ENCODE measurements at places on chromosomes 1 and 21. TPM values are rescaled to one million over a fixed set of nuclear protein-coding genes. Genes with fewer than 3 reads are reported as not detected.

DNA sequence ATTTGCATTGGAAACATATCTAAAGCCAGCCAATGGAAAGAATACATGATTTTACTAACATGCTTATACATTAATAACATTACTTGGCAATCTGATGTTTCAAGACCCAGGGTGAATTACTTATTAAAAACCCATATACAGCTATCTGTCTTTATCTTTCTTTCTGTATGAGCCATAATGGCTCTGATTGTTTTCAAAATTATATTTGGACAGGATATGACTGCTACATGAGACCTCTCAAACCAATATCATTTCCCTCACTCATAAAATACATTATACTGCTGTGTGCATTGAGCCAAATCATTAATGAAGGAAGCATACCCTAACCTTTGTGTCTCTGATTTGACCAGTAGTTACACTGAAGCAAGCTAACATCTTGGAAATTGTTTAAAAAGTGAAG, 205.9 kb upstream of the DPYD start:
- no peak for DNase-seq

DNA sequence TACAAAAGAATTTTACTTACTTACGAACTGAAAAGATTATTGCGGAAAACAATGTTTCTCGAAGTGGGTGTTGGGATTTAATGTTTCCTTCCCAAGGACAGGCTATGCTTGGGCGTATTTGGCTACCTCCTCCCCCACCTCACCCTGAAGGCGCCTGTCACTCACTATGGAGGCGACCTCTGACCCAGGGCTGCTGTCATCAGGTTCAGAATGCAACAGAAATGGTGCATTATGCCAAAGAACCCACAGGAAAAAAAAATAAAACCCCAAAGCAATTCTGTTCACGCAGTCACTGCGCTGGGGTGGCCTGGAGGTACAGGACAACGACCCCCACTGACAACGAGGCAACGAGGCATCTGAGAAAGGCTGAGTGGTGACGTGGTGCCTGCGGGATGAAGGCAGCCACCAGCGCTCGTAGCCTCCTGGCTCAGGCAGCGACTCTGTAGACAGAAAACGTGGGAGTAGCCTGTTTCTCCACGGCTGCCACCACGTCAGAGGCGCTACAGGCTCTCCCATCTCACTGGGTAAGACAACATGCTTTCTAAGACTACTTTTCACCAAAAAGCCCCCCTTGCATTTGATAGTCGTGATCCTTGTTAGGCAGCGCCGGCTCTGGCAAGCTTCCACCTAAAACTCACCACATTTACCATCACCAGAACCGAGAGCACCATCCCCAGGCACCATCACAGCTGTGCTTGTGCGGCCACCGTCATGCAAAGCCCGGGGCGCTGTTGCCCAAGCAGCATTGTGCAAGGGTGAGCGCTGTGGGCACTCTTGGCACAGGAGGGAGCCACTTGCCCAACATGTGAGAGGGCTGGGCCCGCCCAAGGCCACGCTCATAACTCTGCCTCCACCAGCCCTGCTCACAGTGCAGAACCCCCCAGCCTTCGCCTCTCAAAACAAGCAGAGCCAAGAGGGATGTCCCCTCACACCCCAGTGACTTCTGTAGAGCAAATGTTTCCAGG, 14.3 kb downstream of the NADK start:
- DNase-seq = no peak

DNA sequence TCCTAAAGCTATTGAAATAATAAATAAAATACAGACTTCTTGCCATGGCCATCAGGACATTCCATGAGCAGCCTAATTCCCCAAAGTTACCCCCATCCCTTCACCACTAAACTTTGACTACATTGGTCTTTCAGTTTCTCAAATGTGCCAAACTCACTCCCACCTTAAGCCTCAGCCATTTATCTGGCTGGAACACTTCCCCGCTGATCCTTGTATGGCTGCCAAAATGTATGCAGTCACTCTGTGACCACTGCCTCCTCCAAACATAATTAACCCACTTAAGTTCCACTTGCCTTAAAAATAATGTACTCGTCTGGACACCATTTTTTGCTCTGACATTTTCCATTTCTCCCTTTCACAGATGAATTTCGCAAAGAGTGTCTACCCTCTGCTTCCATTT, 407.4 kb downstream of the NTNG1 start:
- DNase-seq = no peak

DNA sequence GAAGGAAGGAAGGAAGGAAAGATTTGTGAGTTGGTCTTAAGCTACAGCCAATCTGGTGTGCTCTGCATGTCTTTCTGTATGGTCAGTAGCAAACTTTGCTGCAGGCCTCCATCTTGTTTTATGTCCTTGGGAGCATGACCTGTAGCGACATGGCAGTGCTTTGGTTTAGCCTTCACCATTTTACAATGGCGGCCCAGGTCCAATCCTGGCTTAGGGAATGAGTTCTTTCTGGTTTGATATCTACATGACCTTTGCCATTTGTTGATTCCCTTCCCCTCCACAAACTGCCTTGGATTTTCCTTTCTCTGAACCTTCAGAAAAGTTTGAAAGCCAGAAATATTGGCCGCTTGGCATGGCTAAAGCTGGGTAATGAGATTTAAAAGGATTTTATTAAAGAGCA, 30.5 kb upstream of the TSPEAR start:
- no peak for DNase-seq

GRCh38 chr1:111370871-111371270, 56.7 kb downstream of the OVGP1 start:
- DNase-seq = no peak

DNA sequence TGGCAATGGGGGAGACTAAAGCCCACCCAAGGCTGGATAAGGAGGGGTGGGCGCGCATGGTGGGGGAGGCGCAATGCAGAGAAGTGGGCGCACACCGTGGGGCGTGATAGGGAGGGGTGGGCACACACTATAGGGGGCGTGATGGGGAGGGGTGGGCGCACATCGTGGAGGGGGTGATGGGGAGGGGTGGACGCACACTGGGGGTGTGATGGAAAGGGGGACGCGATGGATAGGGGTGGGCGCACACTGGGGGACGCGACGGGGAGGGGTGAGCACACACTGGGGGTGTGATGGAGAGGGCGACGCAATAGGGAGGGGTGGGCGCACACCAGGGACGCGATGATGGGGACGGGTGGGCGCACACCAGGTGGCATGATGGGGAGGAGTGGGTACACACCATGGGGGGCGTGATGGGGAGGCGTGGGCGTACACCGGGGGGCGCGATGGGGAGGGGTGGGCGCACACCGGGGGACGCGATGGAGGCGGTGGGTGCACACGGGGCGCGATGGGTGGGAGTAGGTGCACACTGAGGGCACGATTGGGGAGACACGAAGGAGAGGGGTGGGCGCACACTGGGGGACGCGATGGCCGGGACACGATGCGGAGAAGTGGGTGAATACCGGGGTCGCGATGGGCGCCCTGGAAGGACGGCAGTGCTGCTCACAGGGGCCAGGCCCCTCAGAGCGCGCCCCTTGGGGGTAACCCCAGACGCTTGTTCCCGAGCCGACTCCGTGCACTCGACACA, 929 bp downstream of the SUMO3 start:
- DNase-seq = no peak

DNA sequence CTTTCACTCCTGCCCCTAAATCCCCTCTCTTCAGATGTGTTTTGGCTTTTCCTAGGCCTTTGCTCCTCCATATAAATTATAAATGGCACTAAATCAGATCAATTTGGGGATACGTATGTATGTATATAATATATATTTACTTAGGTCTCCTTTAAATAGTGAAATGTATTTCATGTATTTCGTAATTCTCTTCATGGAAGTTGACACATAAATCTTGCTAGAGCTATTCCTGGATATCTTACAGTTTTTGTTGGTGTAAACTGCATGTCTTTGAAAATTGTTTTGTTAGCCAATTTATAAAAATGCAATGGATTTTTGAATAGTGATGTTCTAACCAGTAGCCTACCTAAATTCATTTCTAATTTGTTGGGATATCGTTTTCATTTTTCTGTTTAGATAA, 9.0 kb downstream of the RPF1 start:
- no peak for DNase-seq

DNA sequence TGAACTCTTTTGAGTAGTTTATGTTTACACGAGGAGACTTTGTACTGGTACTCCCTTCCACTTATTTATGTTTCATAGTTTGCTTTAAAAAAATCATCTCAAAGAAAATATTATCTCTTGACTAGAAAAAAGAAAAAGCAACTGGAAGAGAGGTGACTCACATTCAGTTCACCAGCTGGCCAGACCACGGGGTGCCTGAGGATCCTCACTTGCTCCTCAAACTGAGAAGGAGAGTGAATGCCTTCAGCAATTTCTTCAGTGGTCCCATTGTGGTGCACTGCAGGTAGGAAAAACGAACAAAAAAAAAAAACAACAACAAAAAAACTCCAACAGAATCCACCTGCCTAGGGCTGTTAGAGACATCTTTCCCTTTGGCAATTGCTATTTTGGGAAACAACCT, 102.9 kb downstream of the PTPRC start:
- no peak for DNase-seq

DNA sequence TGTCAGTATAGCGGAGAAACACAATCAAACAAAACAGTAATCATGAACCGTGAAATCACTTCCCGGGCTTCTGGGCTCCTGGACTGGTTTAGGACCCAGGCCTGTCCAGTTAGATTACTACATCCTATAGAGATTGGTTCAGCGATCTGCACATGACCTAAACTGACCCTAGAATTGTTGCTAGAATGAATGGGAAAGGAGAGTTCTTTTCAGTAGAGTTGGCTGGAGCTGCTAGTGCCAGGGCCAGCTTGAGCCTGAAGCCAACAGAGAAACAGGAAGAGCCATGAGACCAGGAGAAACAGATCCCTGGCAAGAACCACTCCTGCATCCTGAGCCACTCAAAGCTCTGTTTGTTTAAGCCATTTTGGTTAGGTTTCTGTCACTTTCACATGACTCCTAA, 474.3 kb upstream of the C1orf87 start:
- no peak for DNase-seq

DNA sequence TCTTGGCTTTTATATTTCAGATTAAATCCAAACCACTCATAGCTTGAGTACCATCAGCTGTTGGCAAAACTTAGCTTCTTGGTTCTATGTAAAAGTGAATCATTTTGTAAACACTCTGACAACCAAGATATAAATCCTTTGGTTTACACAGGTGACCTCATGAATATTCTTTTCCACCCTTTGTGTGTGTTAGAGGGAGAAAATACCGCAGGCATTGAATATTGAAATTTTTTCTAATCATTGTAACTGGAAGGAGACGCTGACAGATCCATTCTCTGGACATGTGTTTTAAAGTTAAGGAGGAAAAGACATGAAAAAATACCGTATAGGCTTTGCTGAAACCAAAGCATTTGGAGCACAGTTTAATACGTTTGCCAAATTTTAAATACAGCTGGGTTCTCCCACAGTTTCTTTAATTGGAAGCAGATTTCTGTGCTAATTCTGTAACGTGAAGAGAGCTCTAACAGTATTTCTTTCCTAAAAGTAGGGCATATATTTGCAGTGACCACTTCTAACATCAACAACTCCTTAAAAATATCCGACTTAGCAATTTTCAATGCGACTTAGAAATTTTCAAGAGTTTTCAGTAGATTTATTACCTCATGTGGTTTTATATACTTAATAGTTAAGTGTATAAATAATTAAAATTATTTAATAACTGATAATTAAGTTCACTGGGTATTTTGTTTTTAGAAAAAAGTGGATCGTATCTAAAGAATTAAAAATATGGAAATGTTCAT, 388.2 kb downstream of the USP25 start:
- no peak for DNase-seq

DNA sequence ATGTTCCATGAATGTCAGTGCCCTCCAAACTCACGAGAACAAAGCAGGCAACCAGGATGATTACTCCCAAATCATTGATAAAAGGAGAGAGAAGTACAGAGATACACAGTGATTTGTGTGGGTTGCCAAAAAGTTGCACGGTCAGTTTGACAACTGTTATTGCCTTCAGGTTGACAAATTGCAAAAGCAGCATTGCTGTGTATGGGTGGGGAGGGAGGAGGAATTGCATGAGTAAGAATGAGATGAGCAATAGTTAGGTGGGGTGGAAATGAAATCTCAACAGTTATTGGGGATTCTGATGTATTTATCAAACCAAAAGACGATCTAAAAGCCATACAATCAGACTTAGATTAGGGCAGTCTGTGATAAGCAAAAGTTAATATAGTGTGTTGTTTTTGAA, 93.7 kb downstream of the NTMT2 start:
- no peak for DNase-seq

GRCh38 chr1:9555942-9556341, 16.7 kb downstream of the SLC25A33 start:
- DNase-seq = no peak

DNA sequence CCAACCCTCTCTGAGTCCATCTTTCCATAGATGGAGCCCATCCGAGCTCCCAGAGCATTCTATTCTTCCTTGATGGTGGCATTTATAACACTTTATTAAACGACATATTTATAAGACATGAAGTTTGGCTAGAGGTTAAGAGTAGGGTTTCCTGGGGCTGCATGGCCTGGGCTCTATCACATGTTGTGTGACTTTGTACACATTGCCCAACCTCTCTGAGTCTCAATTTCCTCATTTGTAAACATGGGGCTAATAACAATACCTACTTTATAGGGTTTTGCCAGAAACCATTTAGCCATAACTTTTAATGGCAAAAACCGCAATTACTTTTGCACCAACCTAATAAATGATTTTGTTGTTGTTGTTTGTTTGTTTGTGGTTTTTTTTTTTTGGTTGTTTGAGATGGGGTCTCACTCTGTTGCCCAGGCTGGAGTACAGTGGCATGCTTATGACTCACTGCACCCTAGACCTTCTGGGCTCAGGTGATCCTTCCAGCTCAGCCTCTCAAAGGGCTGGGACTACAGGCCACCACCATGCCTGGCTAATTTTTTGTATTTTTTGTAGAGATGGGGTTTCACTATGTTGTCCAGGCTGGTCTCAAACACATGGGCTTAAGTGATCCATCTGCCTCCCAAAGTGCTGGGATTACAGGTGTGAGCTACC, 13.9 kb upstream of the ASAP3 start:
- DNase-seq = no peak

DNA sequence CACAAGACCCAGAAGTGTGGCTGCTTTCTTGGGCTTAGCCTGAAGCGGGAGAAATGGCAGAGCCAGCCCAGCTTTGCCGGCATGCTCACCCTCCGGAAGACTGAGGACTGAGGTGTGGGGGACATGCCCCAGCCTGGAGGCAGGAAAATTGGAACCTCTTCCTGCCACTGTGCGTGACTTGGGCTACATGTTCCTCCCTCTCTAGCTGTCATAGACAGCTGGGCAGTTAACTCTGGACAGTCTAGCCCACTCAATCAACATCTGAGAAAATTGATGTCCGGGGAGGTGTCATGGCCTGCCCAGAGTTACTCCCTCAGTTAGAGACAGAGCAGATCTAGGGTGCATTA, 59.7 kb downstream of the UBE2T start:
- DNase-seq = no peak

DNA sequence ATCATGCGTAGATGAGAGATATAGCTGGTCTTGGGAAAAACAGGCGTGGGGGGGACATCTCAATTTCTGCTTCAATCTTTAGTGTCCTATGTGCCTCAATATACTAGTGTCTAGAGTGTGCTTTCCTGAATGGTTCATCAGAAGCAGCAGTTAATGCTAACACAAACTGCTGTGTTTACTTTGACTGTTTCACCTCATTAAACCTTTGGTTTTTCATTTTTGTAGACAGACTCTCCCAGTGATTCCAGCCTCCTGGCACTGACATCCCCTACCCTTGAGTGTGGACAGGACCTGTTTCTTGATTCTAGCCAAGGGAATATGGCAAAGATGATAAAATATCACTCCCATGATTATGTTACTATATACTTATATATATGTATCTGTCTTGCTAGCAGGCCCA, 37.6 kb downstream of the ZYG11A start:
- no peak for DNase-seq

Gene DMRTA2
- not detected for polyA plus RNA-seq

Gene UBE2U
- polyA plus RNA-seq = not detected

Gene TCEANC2
- 9.4 TPM for polyA plus RNA-seq

Gene NR1I3
- polyA plus RNA-seq = 3.6 TPM
